ENCODE measurements at places on chromosomes 2 and 18.
A peak's percentile ranks its signal among the peaks of the same experiment; 100 is the strongest.

DNA sequence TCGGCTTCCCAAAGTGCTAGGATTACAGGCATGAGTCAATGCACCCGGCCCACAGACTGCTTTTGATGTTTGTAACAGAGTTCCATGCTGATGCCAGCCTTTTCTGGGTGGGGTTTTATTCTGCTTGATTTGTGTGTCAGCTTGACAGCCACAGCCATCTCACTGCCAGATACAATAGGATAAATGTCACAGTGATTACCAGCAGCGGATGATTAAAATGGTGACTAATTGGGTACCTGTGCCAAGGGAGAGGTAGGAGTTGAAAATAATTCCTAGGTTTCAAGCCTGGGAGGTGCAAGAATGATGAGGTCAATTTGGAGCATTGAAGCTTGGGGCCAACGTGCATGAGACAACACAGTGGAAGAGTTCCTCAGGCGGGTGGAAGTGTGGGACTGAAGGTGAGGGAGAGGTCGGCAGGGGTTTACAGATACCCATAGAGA is 39.4 kb downstream of the SH2D6 start:
- peak; percentile 97 for DNase-seq

- DNase-seq: peak; percentile 87
Measured at GRCh38 chr2:240232961-240233884, 92.8 kb upstream of the OTOS start.

DNA sequence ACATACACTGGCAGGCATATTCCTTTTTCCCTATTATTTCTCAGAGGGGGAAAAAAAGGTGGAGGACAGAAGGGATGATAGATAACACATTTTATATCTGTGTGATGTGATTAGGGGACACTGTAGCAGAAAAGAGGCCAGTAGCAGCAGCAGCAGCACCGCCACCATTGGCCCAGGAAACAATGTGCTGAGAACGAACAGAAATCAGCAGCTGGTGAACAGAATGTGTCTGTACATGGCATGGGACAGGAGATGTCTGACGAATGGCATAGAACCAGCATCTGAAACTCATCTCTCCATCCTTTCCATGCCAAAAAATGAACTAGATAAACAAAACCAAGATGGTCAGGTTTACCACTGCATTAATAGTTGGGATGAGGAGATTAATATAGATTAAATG is 936.1 kb upstream of the ACVR2A start:
- no peak for DNase-seq

GRCh38 chr2:169661265-169661664 is 32.9 kb downstream of the CFAP210 start:
- DNase-seq: no peak

GRCh38 chr18:71028285-71028762 is 739.5 kb downstream of the SOCS6 start:
- DNase-seq: peak; percentile 62

- DNase-seq: peak; percentile 8
Measured at GRCh38 chr2:212402316-212402715, 136.3 kb downstream of the ERBB4 start.

DNA sequence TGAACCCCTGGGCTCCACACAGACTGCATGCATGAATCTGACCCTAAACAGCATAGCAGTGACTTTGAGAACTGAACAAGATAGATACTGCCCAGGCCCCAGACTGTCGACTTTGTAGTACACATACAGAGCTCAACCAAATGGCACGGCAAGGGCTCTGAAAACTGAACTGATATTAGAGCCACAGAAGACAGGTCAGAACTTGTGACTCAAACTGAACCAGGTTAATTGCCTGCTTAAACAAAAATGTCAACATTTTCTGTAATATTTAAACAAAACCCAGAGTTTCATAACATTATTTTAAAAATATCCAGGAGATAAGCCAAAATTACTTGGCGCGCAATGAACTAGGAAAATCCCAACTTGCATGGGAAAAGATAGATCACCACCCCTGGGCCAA is 260.3 kb downstream of the TPGS2 start:
- DNase-seq: no peak

DNA sequence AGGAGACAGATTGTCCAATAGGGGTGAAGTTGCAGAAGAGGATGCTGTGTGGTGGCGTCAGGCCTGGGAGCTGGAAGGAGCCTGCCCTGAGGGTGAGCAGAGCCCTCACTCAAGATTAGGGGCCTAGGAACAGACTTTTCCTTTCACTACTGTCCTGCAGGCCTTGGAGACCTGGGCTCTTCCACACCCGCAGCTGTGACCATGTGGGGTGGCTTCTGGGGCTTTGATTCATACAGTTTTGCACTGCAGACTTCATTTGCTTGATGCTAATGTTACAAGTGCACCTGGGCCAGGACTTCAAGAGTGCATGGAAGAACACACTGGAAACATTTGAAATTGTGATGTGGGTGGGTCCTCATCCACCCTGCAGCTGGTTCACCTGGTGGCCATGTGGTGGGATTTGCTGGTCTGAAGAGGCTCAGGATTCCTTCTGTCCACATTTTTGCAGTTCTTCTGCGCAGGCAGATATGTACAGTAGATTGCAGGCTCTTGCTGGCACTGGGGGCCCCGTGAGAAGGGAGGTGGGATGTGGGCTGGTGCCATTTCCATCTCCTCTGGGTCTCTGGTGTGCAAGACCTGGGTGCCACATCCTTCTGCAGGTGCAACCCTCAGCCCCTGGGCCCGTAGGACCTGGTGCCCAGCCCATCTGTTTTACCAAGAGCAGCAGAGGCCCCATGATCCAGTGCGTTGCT is 9.9 kb downstream of the GLI2 start:
- DNase-seq: no peak

All from A172 (cell line).